ENCODE measurements at places on chromosomes 12 and 14.

DNA sequence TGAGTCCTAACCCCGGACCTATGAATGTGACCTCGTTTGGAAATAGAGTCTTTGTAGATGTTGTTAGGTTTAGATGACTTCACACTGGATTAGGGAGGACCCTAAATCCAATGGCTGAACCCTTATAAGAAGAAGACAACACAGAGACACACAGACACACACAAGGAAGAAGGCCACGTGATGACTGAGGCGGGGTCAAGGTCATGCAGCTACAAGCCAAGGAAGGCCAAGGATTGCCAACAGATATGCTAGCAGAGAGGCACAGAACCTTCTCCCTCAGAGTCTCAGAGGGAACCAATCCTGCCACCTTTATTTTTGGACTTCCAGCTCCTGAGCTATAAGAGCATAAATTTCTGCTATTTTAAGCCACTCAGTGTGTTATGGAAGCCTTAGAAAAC is 31.8 kb downstream of the LTBP2 start:
- DNase-seq = no peak

DNA sequence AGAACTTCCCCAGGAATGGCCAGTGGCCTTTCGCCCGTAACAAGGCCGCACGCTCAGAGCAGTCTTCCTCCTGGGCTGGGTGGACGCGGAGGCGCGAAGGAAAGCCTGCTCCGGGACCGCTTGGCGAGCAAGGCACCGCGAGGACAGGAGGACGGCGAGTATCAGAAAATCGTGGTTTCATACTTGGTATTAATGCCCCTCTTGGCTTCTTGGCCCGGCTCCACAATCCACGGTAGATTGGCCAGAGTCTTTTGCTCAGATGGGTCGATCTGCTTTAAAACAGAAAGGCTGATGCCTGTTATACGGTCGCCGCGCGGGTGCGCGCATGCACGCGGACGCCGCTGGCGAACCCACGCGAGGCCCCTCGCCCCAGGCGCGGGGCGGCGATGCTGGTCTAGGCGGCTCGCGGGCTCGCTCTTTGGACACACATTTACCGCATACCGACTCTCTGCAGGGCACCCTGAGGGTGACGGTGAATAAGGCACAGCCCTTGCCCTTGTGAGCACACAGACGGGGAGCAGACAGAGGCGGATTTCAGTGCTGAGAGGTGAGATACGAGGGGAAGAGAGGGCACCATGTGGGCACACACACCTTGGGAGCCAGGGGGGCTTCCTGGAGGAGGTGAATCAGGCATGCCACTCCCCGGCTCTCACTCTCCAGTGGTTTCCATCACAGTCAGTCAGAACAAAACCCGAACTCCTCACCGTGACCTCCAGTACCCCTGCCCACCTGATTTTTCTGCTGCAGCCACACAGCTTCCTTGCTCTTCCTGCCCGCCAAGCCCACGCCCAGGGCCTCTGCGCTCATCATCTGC is 100.7 kb downstream of the APAF1 start:
- DNase-seq = no peak

GRCh38 chr14:93332853-93333630 is at the start of gene BTBD7:
Gene BTBD7 (minus strand): TSS chr14:93333036. CDS start chr14:93296051, 36,985 bp downstream.
- DNase-seq = peak; percentile 93

GRCh38 chr14:26415618-26416123 is 182.2 kb downstream of the NOVA1 start:
- DNase-seq = no peak

GRCh38 chr14:94677213-94677612 is 65.0 kb downstream of the SERPINA3 start:
- DNase-seq = no peak

DNA sequence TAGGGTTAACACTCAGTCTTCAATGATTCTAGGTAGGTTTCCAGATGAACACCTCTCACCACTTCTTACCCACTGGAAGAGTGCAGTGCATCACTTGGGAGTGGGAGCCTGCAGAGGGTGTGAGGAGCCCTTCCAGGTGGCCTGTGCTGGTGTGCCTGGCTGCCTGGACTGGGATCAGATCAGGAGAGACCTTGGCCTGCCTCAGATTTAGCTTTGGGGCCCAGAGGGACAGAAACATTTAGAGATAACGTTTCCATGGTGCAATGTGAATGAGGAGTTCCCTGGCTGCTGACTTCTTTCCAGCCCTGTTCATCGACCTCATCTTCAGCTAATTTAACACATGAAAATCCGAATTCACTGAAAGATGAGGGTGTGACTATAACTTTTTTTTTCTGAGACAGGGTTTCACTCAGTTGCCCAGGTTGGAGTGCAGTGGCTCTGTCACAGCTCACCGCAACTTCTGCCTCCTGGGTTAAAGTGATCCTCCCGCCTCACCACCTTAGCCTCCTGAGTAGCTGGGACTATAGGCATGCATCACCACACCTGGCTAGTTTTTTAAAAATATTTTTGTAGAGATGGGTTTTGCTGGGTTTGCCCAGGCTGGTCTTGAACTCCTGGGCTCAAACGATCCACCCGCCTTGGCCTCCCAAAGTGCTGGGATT is 53.6 kb downstream of the SUSD6 start:
- no peak for DNase-seq

- DNase-seq = no peak
Measured at GRCh38 chr14:57652769-57653168, 159.1 kb upstream of the CCDC198 start.

DNA sequence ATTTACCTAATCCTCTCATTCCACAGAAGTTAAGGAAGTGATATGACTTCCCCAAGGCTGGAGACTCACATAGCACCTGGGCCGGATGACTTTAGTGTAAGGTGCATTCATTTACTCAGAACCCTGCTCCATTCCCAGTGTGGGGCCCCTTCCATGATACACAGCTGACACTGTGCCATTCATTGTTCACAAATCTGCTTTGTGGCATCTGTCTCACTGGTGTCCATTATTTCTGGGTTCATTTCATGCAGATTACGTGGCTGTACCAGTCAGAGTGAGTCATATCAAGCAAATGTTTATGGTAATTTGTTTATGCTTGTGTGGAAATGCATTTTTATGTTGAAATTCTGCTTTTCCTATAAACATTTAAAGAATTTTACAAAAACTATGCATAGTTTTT is 5.2 kb downstream of the ANO4 start:
- DNase-seq = no peak

DNA sequence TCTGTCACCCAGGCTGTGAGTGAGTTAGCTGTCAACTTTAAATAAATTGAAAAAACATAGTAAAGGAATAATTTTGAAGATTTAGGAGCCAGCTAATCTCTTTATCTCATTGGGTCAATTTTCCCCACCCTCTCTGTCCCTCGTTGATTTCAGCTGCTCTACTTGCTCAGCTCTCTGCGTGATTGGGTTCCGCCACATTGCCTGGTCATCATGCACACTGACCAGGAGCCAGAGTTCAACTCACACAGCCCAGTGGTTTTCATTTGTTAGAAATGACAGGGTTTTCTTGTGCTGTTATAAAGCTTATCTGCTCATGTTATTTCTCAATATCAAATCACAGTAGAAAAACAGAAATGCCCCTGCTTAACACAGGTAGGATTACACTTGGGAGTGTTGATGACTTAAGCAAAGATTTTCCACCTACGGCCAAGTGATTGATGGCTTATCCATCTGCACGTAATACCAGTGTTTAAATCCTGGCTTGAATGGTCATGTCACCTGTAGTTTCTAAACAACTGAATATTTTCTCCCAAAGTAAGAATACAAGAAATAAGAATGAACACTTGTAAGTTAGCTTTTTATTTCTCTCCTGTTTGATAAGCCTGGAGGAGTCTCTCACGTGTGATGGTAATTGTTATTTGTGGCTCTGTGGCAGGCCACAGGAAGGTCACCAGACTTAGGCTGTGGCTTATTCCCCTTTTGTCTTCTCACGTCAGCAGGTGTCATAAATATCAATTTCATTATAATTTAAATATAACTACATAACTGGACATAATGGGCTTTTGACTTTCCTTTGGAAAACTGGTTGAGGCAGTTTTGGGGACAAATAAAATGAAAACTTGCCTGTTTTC is 367.2 kb upstream of the DDHD1 start:
- no peak for DNase-seq

GRCh38 chr12:76247026-76247646 is 101.1 kb downstream of the BBS10 start:
- DNase-seq = no peak

DNA sequence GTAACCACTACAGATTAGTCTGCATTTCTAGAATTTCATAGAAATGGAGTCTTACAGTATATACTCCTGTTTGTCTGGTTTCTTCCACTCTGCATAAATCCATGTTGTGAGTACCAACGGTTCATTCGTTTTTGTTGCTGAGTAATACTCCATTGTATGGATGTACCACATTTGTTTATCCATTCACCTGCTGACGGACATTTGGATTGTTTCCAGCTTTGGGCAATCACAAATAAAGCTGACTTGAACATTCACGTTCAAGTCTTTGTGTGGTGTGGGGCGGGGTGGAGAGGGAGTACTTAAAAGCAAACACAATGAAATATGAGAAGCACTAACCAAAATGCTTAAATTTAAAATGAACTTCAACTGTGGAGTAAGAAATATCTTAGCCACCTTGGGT is 7.1 kb downstream of the HECTD4 start:
- DNase-seq = no peak

GRCh38 chr12:100274291-100274690 is 7.3 kb downstream of the SCYL2 start:
- no peak for DNase-seq

DNA sequence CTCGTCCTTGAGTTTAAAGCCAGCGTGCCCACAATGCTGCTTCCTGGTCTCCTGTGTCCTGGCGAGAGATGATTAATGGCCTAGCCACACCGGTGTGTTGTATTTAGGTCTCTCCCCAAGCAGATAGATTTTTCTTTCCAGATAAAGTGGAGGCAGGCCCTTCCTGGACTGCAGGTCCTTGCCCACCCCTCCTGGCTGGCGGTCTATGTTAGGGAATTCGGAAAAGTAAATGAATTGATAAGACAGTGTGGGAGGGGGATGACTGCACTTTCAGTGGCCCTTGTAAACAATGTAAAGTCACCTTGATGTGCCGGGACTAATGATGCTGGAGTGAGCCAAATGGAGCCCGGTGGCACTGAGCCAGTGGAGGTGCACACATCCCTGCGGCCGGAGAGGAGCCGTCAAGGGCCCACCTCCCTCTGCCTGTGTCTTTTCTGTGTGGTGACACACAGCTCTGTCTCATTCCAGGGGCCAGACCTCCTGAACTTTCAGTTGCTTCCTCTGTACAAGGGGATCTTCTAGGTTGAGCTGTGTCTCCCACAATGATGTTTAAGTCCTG is 70.6 kb upstream of the ESRRB start:
- no peak for DNase-seq

DNA sequence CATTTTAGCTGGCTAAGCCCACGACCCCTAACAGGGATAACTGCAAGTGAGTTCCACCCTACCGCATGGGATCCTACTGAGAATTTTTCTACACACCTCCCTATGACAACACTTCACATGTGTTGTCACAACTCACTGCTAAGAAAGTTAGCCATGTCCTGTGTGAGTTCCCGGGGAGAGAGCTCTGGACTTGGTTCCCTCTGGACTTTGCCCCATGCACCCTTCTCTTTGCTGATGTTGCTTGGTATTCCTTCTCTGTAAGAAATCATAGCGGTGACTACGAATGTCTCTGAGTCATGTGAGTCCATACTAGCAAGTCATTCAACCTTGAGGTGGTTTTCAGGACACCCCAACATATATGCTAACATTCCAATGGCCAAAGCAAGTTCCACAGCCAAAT is 9.5 kb upstream of the CDKN3 start:
- DNase-seq = no peak

GRCh38 chr14:56247495-56248200 is 129.4 kb downstream of the PELI2 start:
- no peak for DNase-seq

DNA sequence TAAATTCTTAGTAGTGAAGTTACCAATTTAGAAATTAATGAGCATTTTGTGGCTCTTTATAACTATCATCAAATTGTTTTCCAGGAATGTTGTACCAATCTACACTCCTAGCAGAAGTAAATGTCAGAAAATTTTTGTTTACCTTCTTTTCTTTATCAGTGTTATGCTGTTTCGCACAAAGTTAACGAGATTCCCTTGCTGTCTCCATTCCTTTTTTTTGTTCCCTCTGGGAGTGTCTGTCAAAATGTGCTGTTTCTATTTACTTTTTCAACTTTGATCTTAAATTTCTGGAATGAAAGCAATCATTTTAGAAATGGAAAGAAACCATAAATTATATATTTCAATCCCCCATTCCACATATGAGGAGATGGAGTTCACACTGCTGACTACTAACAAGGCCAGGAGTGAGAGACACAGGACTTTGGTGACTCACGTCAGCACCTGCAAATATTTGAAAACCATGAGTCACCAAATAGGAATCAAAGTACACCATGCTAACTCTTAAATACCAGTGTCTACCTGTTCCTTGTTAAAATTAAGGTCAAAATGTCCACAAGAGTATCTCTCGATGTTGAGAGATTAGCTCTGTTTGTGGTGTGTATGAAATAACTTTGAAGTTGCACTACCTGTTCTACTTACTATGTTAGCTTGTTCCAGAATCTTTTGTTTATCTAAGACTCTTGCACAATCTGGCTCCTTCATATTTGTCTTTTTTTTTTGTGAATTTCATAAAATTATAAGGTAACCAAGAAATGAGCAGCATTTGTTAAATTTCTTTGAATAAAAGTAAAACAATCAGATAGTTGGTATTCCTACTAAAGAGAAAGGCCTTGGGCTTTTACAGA is 106.0 kb downstream of the RMST start:
- no peak for DNase-seq

DNA sequence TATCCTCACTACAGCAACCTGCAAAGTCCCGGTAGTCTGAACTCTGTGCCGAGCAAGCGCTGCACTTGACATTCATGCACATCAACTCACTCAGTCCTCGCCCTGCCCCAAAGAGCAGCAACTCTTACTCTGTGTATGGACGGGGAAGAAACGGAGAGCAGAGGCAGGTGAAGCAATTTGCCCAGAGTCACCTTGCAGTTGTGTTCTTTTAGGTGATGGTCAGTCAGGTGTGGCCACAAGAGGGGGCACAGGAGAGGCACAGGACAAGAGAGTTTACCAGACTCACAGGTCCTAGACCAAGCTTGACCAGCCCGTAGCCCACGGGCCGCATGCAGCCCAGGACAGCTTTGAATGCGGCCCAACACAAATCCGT is 39.1 kb downstream of the TSPAN11 start:
- no peak for DNase-seq

GRCh38 chr12:89936631-89937030 is 228.0 kb upstream of the ATP2B1 start:
- no peak for DNase-seq

DNA sequence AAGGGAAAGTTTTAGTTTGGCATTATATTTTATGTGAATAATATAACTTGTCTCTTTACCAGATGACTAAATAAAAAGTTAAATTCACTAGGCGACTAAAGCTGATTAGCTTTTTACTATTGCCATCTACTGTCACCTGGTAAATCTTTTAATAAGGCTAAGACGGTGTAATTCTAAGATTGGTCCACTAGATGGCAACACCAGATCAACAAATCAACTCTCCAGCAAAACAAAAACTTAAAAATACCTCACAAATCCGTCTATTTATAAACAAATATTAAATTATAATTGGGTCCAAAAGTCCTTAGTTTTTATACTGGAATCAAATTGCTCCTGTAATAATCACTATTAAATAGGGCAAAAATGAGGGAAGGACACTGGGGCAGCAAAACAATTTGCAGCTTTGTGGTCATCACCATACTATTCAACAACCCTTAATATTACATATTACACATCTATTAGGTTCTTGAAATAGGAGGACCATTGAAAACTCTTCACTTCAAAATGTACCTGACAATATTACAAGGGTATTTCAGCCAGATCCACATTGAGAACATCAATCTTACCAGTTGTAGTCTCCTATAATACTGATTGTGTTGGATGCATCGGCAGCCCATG is 47.9 kb downstream of the GALC start:
- no peak for DNase-seq

- no peak for DNase-seq
Measured at GRCh38 chr12:48459259-48459658, 13.1 kb upstream of the ANP32D start.

Data from stimulated activated CD8-positive, alpha-beta memory T cell treated with anti-CD3 and anti-CD28 coated beads, Interleukin-12 subunit alpha, Interleukin-12 subunit beta, amount 100 ng/mL, for 4 hours (primary cell).